Stimulated activated CD4-positive, alpha-beta T cell treated with anti-CD3 and anti-CD28 coated beads, Interleukin-15, amount 100 ng/mL, for 1 hour (primary cell): ENCODE measurements at places on chromosomes 2 and 18.

GRCh38 chr18:8948471-8949149 is 153.9 kb upstream of the NDUFV2 start:
- DNase-seq = no peak

DNA sequence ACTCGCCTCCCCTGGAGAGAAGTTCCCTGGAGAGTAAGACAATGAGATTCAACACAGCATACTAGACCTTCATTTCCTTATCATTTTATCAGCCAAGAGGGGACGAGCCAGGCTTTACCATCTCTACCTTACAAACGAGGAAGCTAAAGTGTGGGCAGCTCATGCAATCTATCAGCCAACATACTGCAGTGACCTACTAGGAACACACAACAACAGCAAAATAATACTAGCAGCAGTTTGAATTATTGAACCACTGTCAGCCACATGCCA is 60.0 kb upstream of the TEX51 start:
- no peak for DNase-seq

DNA sequence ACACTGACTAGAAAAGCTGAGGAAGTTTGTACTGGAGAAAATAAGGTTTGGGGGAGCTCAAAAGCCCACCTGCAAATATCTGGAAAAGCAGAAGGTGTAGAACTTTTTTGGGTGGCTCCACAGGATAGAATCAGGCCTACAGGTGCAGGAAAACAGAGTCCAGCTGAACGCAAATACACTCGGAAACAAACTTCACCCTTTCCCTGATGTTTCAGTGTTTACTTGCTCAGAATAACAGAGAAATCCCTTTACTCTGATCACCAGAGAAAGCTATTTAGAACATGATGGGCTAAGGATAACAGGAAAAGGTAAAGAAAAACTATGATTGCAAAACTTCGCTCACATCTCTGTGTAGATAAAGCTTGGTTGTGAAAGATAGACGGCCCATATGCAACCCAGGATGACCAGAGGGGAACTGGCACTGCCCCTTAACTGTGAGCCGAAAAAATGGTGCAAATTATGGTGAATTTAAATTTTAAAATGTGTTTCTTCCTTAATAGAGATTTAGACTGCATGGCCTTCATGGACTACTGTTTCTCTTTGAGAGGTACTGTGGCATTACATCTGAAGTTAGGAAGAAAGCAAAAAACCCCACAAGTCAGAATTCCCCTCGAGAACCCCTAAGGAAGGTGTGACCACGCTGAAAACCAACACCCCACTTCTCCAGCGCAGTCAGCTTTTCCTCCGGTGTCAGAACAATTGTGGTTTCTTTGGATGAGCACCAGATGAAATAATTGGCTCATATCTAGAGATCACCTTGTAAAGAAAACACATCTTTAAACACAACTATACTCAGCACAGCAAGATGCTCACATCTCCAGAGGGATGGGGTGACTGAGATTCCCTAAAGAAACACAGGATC is 84.5 kb upstream of the TMEM247 start:
- no peak for DNase-seq

- DNase-seq = no peak
These were observed 185.9 kb upstream of the HAAO start for GRCh38 chr2:42978175-42978886.

- no peak for DNase-seq
These were observed 325.9 kb downstream of the PAX3 start for GRCh38 chr2:221972813-221973478.

DNA sequence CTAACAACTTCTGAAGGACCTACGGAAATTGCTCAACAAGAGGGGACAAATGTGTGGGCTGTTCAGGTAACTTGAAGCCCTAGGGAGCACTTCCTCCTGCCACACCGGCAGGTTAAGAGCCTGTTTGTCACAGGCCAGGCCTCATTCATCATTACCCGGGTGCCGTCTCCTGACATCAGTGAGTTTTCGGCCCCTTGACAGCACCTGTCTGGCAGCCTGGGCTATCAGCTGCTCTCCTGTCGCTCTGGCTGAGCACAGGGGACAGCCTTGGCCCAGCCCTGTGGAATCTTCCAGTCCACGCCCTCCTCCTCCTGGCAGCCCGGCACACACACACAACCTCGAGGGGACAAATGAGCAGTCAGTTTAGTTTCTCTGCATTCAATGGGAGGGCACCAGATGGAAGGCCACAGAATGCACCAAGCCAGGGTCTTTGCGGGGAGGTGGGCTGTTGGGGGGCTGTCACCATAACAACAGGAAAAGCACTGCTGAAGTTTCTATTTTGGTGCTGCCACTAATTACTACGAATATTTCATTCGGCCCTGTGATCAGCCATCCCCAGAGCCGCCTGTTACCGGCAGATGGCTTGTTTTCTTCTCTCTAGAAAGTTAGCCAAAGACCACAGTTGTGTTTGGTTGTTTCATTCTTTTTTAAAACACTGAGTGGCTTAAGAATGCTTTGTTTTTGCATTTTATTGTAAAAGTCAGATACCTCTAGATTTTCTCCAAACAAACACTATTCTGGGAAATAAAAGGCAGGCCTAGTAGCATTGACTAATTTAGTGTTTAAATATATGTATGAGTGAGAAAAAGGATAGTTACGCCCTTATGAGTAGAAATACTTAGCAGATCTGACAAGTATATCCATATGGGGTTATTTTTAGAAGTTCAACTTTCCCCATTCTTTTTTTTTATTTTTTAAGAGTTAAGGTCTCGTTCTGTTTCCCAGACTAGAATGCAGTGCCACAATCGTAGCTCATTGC is 189.9 kb upstream of the NDUFV2 start:
- no peak for DNase-seq
